ENCODE measurements at places on chromosomes 13 and 19.

GRCh38 chr13:44302940-44303575 is 70.6 kb upstream of the SERP2 start:
- DNase-seq: no peak

DNA sequence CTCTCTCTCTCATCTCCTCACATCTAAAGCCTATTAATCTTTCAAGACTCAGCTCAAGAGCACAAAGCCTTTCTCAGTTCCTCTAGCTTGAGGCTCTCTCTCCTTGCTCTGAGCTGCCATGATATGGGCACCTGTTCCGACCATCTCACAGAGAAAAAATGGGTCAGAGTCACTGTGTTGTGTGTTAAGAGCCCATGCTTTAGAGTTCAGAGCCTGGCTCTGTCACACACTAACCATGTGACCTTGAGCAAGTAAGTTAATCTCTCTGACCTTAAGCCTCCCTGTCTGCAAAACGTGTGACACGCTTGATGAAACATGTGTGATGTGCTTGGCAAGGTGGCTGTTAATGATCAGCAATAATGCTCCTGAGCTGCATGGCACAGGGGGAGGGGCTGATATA is 245.2 kb downstream of the DLEU7 start:
- no peak for DNase-seq

- no peak for DNase-seq
Observed at GRCh38 chr19:32720216-32720935, 809 bp downstream of the TDRD12 start.

GRCh38 chr13:22336460-22336859 is 665.6 kb downstream of the FGF9 start:
- DNase-seq: no peak

- no peak for DNase-seq
Observed at GRCh38 chr19:35509018-35509652, 4.3 kb downstream of the DMKN start.

DNA sequence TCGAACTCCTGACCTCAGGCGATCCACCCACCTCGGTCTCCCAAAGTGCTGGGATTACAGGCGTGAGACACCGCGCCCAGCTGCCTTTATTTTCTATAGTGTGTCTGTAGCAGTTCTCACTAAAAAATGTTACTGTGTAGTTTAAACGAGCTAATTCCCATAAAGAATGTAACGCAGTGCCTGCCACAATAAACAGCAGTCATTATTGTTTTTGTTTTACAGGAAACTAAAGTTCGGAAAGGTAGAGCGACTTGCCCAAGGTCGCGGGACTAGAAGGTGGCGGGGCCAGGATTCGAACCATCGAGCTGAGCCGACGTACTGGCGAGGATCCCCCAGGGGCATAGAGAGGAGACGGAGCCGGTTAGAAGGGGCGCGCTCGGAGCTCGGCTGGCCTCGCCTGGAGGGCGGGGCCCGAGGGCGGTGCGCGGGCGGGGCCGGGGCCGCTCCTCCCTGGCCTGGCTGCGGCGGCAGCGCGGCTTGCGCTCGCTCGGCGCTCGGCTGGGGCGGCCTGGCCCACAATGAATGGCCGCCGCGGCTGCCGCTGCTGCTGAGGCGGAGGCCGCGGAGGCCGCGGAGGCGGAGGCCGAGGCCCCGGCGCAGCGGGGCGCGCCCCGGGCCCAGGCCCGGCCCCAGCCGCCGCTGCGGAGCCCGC is at the start of gene NACC1:
TSS of gene NACC1 (plus strand) at position 493 of the 652 bp plus-strand sequence. CDS start 16,944 bp downstream, outside the sequence.
- peak; percentile 95 for DNase-seq

DNA sequence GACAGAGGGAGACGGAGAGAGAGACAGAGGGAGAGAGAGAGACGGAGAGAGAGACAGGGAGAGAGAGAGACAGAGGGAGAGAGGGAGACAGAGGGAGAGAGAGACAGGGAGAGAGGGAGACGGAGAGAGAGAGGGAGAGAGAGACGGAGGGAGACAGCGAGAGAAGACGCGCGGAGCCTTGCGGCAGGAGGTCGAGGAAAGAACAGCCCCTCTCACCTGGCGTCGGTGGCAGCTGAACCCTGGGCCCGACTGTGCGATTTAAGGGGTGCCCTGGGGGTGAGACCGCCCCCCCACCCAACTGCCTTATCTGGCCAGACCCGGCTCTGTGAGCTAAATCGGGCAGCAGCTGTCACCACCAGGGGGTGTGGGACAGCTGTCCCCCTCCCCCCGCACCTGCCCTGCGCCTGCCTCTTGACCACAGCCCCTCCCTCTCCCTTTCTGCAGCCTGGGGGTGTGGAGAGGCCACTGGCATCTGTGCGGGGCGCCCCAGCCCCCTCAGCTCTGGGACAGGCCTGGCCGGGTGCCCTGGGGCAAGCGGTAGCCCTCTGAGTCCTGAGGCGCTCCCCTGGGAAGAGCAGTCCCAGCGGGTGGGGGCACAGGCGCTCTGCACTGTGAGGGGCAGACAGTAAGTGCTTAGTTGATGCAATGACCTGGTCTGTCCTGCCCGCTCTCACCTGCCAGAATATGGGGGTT is 10.8 kb downstream of the JOSD2 start:
- no peak for DNase-seq

GRCh38 chr13:19967621-19968020 is 9.1 kb downstream of the ZMYM2 start:
- DNase-seq: no peak

GRCh38 chr19:57212109-57212508 is 18.7 kb upstream of the AURKC start:
- no peak for DNase-seq

GRCh38 chr13:113950451-113951245 is 23.2 kb downstream of the C13orf46 start:
- DNase-seq: no peak

- no peak for DNase-seq
Observed at GRCh38 chr19:46798713-46799112, 10.3 kb upstream of the SLC1A5 start.

GRCh38 chr13:98781045-98781444 is 28.6 kb upstream of the SLC15A1 start:
- DNase-seq: no peak

Data from dorsolateral prefrontal cortex (tissue), 122 donors.